ENCODE measurements at places on chromosomes 3 and 15.

DNA sequence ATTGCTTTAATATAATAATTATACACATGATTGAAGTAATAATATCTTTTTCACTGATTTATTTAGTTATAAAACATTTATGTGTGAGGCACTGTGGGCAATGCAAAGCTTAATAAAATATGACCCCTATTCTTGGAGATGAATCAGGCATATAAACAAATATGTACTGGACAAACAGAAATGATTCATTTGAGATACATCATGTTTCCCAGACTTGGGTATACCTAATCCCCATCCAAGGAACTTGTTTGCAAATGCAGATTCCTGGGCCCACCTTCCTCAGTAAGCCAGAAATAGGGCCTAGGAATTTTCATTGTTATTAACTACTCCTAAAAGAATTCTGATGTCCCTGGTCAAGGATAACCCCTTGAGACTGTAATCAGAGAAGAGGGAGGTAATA lies 184.2 kb downstream of the CHL1 start:
- DNase-seq: no peak

GRCh38 chr3:102192575-102192974 lies 242.2 kb upstream of the ZPLD1 start:
- DNase-seq: no peak

GRCh38 chr3:122727766-122728165 lies 47.1 kb downstream of the PARP14 start:
- no peak for DNase-seq

DNA sequence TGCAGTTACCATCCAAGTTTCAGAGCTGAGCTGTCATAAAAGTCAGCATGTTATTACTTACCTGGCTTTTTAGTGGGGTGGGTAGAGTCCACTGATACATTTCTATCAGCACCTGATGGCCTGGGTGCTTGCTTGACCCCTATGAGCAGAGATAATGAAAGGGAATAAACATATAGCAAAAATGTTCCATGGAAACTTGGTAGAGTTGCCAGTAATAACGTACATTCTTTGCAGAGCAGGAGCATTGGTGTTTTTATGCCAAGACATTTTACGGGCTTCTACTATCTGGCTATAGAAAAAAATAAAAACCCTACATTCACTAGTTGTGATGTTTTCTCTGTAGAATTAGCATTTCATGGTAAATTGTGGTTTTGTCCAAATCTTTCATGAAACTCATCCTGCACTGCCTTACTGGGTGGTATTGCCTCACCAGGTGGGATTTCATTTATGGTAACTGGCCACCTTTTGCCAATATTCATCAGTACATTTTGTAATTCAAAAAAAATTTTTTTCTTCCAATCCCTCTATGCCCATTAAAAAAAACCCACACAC lies 70.9 kb downstream of the TFG start:
- no peak for DNase-seq

GRCh38 chr3:134067531-134068161 lies 37.9 kb upstream of the SLCO2A1 start:
- DNase-seq: no peak
